ENCODE measurements at places on chromosomes 13 and 19. TPM values are rescaled to one million over a fixed set of nuclear protein-coding genes. Genes with fewer than 3 reads are reported as not detected.
A peak's percentile ranks its signal among the peaks of the same experiment; 100 is the strongest.

The CBLC gene
- total RNA-seq = not detected

The TYROBP gene
- 235 TPM for total RNA-seq

GRCh38 chr13:76889254-76889653 lies 3.0 kb upstream of the KCTD12 start:
- no peak for DNase-seq

- no peak for DNase-seq
Measured at GRCh38 chr13:97477844-97478243, 43.9 kb downstream of the RAP2A start.

- no peak for DNase-seq
Measured at GRCh38 chr13:79658333-79658975, 177.5 kb downstream of the NDFIP2 start.

DNA sequence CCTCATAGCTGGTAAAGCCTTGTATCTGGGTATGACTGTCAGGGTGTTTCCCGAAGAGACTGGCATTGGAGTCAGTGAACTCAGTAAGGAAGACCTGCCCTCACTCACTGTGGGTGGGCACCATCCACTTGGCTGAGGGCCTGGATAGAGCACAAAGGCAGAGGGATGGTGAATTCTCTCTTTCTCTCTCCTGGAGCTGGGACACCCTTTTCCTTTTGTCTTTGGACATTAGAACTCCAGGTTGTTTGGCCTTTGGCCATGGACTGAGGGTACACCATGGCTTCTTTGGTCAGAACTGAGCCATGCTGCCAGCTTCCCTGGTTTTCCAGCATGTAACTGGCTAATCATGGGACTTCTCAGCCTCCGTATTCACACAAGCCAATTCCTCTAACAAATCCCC lies 4.6 kb upstream of the CEACAM1 start:
- DNase-seq = no peak

GRCh38 chr19:33447336-33448158 lies 74.0 kb downstream of the CEBPG start:
- peak; percentile 34 for DNase-seq

- no peak for DNase-seq
Measured at GRCh38 chr13:41048640-41049039, 12.7 kb upstream of the WBP4 start.

GRCh38 chr13:37068962-37069361 lies 9.5 kb upstream of the SUPT20H start:
- DNase-seq = no peak

The CNOT3 gene
- 59.8 TPM for total RNA-seq
